ENCODE measurements at places on chromosomes 2 and 18.

- no peak for DNase-seq
Observed at GRCh38 chr2:241945311-241945710, 75.8 kb downstream of the RTP5 start.

GRCh38 chr2:8514796-8515758 lies 166.8 kb upstream of the ID2 start:
- peak; percentile 17 for DNase-seq

GRCh38 chr2:207768168-207768865 lies 1.4 kb downstream of the FZD5 start:
- no peak for DNase-seq

DNA sequence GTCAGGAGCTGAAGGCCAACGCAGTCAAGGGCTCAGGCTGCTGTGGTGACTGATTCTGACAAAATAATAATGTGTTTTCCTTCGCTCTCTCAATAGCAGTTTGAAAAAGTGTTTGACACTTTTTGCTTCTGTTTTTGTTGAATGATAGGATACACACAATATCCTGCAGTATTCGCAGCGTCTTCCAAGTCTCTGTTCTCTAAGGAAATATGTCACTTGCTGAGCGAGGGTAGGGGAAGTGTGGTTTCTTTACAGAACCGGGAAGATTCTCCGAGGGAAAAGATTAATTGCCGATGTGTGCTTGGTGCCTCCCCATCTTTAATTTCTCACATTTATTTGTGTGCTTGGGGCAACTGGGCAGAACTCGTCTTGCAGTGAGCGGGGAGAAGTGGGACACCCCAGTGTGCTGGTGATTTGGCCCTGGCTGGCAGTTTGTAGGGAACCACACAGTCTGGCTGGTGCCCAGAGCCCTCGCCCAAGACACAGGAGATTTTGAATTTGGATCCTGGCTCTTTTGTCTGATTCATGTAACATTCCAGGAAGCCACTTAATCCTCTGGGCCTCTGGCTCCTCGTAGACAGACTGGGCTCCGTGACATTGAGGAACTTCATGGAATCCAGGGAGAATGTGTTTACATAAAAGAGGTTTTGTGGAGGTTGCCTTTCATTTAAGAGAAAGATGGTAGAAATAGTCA lies 169.4 kb downstream of the LDLRAD4 start:
- no peak for DNase-seq

GRCh38 chr18:65753520-65753919 lies 2.7 kb downstream of the CDH7 start:
- no peak for DNase-seq

- no peak for DNase-seq
Observed at GRCh38 chr2:212646698-212647366, 108.2 kb upstream of the ERBB4 start.
